BE2C (cell line): ENCODE measurements at places on chromosomes 16 and 17.

GRCh38 chr17:42408061-42408460, 15.0 kb downstream of the CAVIN1 start:
- DNase-seq = no peak

- no peak for DNase-seq
Measured at GRCh38 chr17:36525888-36526287, 8.8 kb downstream of the MYO19 start.

- no peak for DNase-seq
Measured at GRCh38 chr17:40360091-40360490, 4.4 kb downstream of the GJD3 start.

DNA sequence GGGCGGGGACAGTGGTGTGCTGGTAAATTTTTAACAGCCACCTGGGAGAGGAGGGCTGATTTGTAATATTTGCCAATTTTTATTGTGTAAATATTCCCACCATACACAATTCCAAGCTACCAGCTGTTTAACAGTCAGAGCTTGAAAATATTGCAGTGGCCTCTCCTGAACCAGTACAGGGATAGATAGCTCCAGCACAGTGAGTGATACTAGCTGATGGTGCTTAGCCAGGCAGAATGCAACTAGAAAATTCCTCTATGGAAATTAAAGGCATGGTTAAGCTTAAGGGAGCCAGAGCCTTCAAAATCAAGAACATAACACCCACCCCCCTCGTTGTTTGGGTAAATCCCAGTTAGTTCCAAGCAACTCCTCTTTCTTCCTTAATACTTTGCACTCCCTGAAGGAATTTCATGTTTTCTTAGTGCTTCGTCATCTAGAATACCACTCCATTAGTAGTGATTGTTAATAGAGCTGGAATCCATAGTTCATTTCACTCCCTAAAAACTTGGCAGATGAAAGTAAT, 96.6 kb downstream of the CYB561 start:
- DNase-seq = no peak

DNA sequence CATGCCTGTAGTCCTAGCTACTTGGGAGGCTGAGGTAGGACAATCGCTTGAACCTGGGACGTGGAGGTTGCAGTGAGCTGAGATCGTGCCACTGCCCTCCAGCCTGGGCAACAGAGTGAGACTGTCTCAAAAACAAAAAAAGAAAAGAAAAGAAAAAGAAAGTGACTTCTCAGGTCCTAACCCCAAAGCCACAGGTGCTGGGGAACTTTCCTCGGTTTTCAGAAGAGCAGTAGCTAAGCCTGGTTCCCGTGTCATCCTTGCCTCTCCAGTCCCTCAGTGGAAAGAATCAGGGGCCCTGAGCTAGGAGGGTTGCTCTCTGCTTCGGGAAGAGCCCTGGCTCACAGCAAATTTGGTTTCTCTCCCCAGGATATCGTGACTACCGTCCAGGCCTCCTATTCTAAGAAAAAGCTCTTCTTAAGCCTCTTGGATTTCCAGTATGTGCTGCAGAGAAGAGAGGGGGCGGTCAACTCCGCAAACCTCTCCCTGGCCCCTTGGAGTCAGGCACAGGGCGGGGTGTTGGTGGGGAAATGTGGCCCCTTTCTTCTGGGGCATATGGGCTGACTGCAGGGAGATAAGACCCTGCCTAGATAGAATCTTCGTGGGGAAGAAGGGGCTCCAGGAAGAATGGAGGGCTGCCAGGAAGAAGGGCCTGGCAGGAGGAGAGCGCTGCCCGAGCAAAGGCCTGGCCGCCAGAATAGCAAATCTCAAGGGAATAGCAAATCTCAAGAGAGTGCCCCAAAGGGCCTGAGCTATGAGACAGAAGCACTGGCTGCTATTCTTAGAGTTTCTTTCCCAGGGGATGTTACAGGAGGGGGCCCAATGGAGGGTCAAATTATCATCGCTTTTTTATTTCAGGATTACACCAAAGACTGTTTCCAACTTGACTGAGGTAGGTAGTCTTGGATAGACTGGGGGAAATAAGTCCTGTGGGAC, 8.3 kb upstream of the NLRC5 start:
- no peak for DNase-seq

DNA sequence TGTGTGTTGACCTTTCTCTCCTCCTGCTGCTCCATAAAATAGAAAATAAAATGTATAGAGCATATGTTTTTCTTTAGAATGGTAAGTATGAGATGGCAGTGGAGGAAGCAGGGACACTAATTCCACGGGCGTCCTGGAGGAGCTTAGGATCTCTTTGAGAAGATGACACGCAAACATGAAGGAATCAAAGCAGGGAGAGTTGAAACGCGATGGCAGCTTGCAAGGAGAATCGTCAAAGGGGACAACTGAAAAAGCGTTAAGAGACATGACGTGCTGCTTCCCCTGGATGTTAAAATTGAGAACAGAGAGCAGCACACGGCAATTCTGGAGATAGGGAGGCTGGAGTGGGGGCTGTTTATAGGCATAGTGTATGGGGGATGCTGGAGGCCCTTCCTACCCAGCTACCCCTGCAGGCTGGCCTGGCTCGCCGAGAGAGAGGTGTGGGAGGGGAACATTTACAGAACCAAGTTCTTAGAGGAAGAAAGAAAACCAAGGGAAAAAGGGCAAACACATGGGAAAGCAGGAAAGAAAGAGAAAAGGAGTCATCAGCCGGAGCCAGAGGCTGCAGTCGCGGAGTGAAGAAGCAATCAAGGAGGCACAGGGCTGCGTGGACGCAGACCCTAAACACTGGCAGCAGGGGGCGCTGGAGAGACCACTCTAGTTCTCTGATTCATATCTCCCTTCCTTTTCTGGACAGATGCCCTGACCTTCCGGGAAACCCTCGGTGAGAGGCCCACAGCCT, 55.8 kb downstream of the MYH13 start:
- DNase-seq = peak; percentile 10

GRCh38 chr16:35533683-35534082, 2074.3 kb downstream of the TP53TG3F start:
- no peak for DNase-seq
